ENCODE measurements at places on chromosomes 5 and 9. TPM values are rescaled to one million over a fixed set of nuclear protein-coding genes. Genes with fewer than 3 reads are reported as not detected.

TCF7 gene
- 16.6 TPM for total RNA-seq

ZFP37 gene
- total RNA-seq, result 7.9 TPM

TYRP1 gene
- total RNA-seq, result not detected

TMEM215 gene
- not detected for total RNA-seq

- DNase-seq, result no peak
Observed at GRCh38 chr9:134544388-134545214, 97.0 kb upstream of the COL5A1 start.

DNA sequence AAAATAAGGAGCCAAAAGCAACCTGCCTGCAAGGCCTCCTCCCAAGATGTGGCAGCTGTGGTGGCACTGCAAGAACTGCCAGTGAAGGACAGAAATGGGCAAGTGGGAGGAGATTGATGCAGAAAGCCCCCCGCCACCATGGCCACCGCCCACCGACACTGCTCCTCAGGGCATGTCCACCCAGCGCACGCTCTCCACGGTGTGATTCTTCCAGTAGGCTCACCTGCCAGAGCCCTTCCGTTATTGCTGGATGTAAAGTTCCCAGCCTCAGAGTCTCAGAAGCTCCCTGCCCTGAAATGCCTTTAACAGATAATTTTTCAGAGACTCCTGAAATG, 155.2 kb upstream of the PHYKPL start:
- DNase-seq, result no peak

- peak; percentile 42 for DNase-seq
Observed at GRCh38 chr9:33225319-33226147, 14.4 kb upstream of the SPINK4 start.

GRCh38 chr9:86350006-86350760, 4.0 kb downstream of the TUT7 start:
- DNase-seq, result no peak

GRCh38 chr5:56816546-56817081, 1.3 kb downstream of the MAP3K1 start:
- peak; percentile 35 for DNase-seq

GRCh38 chr5:139287890-139288635, 5.5 kb upstream of the MATR3 start:
- DNase-seq, result no peak

DNA sequence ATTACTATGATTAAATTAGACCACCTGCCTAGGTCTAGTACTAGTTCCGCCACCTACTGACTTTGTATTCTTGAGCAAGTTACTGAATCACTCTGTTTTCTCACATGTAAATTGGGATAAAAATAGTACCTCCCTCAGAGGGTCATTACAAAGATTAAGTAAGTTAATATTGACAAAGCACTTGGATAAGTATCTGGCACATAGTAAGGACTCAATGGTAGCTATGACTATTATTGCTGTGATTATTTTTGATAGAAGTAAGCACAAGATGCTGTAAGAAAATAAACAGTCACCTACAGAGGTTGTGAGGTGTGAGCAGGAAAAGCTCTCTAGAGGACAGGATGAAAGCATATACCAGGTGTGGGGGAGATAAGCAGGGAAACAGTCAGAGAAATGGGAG, 173.1 kb upstream of the PAPPA start:
- no peak for DNase-seq

DNA sequence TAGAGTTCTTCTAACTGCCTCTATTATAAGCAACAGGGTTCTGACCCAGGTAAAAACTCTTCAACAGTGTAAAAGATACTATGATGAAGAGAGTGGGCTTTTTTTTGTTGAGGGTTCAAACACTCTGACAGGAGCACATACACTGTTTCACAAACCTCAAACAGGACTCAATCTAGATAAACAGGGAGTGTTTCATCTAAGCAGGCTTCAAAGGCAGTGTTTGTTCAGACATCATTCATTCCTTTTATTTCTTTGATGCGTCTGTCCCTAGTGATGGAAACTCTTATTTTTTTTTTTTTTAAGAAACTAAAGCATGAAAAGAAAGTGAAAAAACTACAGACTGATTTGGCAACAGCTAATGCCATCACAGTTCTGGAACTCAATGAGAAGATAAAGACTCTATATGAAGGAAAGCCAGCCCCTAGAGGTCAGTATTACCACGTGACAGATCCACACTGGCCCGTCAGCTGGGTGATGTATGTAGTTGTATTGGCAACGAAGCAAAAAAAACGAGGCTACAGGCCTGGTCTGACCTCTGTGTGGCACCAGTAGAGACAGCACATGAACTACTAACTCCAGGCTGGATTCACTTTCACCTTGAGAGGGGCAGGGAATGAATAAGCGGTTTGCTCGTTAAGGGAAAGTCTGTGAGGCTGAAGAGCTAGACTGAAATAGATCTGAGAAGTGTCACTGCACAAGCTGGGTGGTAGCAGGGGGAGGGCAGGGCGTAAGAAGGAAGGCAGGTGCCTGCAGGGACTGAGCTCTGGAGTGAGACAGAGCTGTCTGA, 172.2 kb downstream of the CCDC192 start:
- DNase-seq, result peak; percentile 11

DNA sequence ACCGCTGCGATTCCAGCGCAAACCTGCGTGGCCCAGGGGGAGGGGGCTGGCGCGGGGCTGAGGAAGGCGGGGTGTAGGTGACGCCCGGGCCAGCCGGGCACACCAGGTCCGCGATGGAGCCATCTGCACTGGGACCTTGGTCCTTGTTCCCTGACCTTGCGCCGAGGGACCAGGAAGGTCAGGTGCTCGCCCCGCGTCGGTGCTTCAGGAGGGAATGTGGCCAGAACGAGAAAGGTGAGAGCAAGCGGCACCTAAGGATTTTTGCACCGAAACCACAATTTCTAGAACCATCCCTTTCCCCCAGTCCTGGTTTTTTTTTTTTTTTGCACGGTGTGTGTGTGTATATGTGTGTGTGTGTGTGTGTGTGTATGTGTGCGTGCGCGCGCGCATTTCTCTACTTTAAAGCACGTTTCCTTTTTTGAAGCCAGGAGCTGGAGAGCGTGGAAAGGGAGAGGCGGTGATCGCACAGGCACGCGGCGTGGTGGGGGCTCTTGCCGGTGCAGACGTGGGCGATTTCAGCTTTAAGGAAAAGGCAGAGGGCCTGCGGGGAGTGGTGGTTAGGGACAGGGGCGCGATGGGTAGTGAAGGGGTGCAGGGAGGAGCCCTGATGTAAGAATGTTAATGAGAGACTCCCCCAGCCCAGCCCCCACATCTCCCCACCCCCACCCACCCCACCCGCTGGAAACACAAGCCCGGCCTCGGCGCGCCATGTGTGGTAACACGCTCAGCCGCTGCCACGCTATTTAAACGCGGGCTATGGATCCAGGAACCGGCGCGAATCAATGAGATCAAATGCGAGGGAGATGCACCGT, at the start of gene NPR3:
Gene NPR3, plus strand, starts transcription at position 772 of the 812 bp plus-strand sequence. CDS start 456 bp downstream, outside the sequence.
- peak; percentile 27 for DNase-seq

Measured in progenitor cell of endocrine pancreas (in vitro differentiated cells).